Smooth muscle cell of the coronary artery (primary cell): ENCODE measurements at places on chromosomes 2 and 18. TPM values are rescaled to one million over a fixed set of nuclear protein-coding genes. Genes with fewer than 3 reads are reported as not detected.

The FBXO15 gene
- total RNA-seq = 0.23 and 0.82 TPM in 2 replicates

The COA5 gene
- 27.7 and 34.2 TPM in 2 replicates for total RNA-seq

The TDRD15 gene
- not detected in 2 replicates for total RNA-seq

The MLPH gene
- total RNA-seq = 0.90 and 37.0 TPM in 2 replicates

The NEB gene
- 0.08 and 0.94 TPM in 2 replicates for total RNA-seq

The SS18 gene
- 107 and 114 TPM in 2 replicates for total RNA-seq

The ABCG8 gene
- not detected in 2 replicates for total RNA-seq

The HNMT gene
- 16.8 and 40.2 TPM in 2 replicates for total RNA-seq

The LIPG gene
- total RNA-seq = 1.4 and 33.1 TPM in 2 replicates

The CD226 gene
- total RNA-seq = 0.15 and 0.23 TPM in 2 replicates

The RBM44 gene
- 0.12 and 0.30 TPM in 2 replicates for total RNA-seq

The CPO gene
- total RNA-seq = 0.47 TPM in 1 of 2 replicates, not detected in the other

The GALR1 gene
- under 0.01 TPM in 1 of 2 replicates, not detected in the other for total RNA-seq

The TGFA gene
- total RNA-seq = 1.7 TPM in 1 of 2 replicates, not detected in the other

The ALKAL2 gene
- not detected in 2 replicates for total RNA-seq

The MAP4K3 gene
- total RNA-seq = 24.5 and 33.7 TPM in 2 replicates

The SCYGR4 gene
- under 0.01 TPM in 1 of 2 replicates, not detected in the other for total RNA-seq

The CCDC74B gene
- 3.4 and 9.6 TPM in 2 replicates for total RNA-seq

The KCNF1 gene
- total RNA-seq = not detected in 2 replicates

The CCDC148 gene
- 0.35 and 0.38 TPM in 2 replicates for total RNA-seq

The CNDP1 gene
- total RNA-seq = not detected in 2 replicates

The PLGLB1 gene
- total RNA-seq = 0.38 TPM in 1 of 2 replicates, not detected in the other

The HRH4 gene
- total RNA-seq = 0.08 and 0.12 TPM in 2 replicates

The SLC19A3 gene
- 0.23 and 2.1 TPM in 2 replicates for total RNA-seq

The CCBE1 gene
- total RNA-seq = 7.7 and 31.9 TPM in 2 replicates
